ENCODE measurements at places on chromosomes 12 and 14.

DNA sequence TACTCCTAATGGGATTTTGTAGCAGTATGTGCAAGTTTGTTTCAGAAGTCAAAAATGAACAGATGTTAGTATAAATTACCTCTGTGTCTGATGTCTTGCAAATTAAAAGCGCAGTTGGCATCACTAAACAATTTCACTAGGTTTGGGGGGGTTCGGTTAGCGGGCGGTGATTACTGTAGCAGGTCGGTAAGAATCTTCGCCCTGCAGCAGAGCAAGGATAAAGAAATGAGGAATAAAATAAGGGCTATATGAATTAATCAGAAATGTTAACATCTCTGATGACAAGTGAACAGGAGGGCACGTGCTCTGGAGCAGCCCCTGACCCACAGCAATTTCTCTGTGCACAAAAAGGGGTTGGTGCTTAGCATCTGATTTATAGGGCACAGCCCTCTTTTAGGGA, 43.6 kb upstream of the VSX2 start:
- DNase-seq, result no peak

DNA sequence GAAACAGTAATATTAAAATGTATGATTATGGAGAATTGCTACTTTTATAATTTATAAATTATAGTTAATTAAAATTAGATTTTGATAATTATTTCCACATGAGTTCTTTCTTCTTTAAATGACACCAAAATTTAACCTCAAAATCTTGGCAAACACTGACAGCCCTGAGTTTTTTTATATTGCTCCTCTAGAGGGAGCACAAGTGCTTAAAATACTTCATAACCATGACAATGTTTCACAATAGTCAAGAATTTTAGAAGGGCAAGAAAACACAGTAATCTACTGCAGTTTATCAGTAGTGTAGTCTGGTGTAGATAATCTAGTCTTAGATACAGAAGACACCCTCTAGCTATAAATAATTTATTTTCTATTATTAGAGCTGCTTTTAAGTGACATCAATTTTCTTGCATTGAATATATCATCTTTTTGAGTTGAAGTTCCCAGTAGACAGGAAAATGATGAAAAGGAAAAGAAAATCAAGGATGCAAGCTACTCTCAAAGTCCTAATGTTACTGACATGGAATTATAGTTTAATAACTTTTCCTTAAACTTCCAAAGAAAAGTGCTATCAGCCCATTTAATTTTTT, 14.3 kb upstream of the PTGER2 start:
- no peak for DNase-seq

GRCh38 chr12:252636-253035, 10.0 kb downstream of the SLC6A13 start:
- peak; percentile 44 for DNase-seq

- no peak for DNase-seq
Observed at GRCh38 chr14:66503532-66503931, 4.4 kb upstream of the GPHN start.

DNA sequence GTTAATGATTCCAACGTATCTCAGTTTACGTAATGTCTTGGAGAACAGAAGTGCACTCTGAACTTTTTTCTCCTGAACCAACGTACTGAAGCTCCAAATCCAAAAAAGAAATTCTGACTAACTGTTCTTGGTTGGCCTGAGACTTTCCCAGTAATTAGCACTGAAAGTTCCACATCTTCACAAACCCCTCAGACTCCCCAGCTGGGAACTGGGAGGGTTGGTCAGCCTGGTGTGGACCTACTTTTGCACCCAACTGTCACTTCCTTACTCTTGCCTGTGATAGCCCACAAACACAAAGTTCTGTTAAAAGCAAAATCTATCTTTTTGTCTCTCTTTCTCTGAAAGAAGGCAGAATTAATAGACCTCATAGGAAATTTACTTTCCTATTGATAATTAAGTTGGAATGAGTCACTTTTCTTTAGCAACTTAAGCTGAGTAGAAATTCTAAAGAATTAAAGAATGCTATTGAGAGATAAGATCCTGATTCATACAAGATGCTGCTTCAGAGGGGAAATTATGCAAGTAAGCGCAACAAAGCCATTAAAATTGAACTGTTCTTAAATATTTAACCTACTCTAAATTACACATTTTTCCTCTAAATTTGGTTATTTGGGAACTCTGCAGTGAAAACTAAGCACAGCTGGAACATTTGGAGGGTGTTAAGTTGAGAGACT, 155.0 kb downstream of the EPS8 start:
- no peak for DNase-seq

DNA sequence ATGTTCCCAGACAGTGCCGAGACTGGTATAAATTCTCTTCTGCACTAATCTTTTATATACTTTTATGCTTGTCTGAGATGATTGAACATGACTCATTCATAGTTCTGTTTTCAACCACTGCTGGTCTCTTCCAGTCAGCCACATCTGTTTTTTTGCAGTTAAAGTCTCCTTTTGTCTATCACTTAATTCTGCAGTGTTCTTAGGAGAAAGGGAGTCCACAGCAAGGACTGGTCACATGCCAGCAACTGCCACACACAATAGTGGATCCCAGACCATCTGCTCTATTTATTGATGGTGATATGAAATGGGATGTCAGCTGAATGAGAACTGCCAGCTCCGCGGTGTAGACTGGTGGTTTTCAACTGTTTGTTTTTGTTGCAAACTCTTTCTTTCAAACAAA, 379.8 kb downstream of the MED13L start:
- no peak for DNase-seq

DNA sequence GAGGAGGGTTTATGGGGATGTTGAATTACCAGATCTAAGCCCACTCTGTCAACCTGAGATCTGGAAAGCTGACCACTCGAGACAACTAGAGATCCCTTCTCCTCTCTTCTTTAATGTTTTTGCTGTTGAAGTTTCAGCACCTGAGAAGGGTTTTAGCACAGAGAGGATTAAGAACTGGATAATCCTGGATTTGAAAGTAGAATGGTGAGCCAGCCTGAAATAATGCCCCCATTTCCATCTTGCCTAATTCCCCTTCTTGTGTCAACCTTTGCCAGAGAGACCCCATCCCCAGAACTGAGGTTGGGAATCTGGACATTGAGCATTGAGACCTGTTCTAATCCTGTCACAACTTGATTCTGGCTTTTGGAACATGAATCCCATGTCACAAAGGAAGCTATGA, 87.8 kb upstream of the RFLNA start:
- no peak for DNase-seq
